ENCODE measurements at places on chromosomes 5 and 9. TPM values are rescaled to one million over a fixed set of nuclear protein-coding genes. Genes with fewer than 3 reads are reported as not detected.

DNA sequence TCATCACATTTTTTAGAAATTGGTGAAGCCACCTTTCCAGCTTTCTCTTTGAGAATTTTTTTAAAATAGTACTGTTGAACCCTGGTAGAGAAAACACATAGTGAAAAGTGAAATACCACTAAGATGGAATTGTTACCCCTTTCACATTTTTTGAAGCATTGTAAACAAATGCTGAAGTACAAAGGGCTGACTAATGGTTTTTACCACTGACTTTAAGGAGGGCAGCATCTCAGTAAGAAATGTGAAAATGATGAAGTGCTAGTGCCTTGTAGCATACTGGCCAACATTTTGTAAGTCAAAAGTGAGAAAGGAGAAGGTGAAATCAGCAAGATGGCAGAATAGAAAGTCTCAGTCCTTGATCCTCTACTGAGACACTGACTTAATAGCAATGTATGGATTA lies 320.6 kb downstream of the PJA2 start:
- no peaks in the 10 kb centered on the region for H3K4me1 ChIP-seq
- no peak for DNase-seq
- no peak overlapping the region for H3K27ac ChIP-seq
- no peak overlapping the region for H3K4me3 ChIP-seq

DNA sequence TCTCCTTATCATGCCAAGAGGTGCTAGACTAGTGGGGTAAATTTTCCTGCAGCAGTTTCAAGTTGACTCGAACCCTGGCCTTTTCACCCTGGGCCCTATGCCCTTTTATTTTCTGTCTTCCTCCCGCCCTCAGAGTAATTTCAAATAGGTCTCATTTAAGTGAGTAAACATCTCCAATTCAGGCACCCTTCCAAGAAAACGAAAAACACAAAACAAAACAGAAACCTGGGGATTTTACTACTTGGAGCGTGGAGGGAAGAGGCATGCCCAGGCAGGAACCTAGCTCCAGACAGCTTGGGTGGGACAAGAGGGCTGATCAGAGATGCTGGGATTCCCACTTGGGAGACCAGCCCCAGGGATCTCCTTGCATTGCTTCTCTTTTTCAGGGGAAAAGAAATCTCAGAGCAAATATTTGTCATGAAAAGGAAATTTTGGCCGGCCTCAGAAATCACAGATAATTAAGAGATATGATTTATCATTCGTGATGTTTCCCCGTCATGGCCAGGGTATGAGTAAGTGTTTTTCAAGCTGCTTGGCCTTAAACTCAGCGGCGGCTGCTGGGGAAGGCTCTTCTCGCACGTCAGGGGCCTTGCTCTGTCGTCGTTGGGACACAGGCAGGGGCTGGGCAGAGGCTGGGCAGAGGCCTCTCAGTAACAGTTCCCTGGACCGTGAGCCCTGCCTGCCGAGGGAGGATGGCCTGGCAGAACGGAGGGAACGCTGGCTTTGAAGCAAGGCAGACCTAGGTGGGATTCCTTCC lies 248.6 kb upstream of the KLF4 start:
- H3K27ac ChIP-seq: no peak overlapping the region
- H3K4me1 ChIP-seq: no peaks in the 10 kb centered on the region
- H3K27me3 ChIP-seq: peaks cover 33% of the 10 kb centered on the region

DNA sequence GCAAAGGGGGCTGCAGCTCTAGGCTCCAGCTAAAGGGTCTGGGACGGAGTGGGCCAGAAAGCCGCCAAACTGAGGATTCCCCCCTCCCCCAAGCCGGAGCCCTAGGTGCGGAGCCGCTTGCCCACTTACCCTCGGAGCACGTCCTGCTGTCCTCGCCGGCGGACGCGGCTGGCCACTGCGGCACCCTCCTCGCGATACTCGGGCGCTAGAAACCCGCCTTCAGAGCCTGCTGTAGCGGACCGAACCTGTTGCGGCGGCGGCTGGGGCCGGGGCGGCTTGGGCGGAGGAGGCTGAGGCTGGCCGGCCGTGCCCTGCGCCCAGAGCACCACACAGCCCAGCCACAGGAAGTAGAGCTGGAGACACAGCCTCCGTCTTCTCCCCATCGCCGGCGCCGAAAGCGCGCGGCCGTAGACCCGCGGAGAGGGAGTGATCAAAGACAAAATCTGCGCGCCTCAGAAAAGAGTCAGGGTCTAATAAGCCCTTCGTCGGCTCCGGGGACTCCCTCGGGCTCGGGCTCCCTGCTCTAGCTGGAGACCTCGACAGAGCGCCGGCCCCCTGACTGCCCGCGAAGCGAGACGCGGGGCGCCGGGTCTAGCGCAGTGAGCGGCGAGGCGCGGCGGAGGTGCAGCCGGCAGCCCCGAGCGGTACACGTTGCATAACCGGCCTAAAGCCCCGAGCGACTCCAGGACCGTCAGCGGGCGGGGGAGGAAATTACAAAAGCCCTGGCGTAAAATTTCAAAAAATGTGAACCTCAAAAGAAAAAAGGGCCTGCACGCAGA lies 635 bp downstream of the FBN2 start:
- DNase-seq: peak; percentile 85
- H3K4me1 ChIP-seq: no peaks in the 10 kb centered on the region
- H3K36me3 ChIP-seq: no peaks in the 10 kb centered on the region
- peak overlapping the region; percentile 70 for H3K4me3 ChIP-seq

- H3K36me3 ChIP-seq: no peaks in the 10 kb centered on the region
- no peaks in the 10 kb centered on the region for H3K4me1 ChIP-seq
- no peak overlapping the region for H3K4me3 ChIP-seq
- DNase-seq: no peak
- no peak overlapping the region for H3K27ac ChIP-seq
- no peaks in the 10 kb centered on the region for H3K27me3 ChIP-seq
These were observed 612.6 kb downstream of the EBF1 start for GRCh38 chr5:158487156-158487555.

DNA sequence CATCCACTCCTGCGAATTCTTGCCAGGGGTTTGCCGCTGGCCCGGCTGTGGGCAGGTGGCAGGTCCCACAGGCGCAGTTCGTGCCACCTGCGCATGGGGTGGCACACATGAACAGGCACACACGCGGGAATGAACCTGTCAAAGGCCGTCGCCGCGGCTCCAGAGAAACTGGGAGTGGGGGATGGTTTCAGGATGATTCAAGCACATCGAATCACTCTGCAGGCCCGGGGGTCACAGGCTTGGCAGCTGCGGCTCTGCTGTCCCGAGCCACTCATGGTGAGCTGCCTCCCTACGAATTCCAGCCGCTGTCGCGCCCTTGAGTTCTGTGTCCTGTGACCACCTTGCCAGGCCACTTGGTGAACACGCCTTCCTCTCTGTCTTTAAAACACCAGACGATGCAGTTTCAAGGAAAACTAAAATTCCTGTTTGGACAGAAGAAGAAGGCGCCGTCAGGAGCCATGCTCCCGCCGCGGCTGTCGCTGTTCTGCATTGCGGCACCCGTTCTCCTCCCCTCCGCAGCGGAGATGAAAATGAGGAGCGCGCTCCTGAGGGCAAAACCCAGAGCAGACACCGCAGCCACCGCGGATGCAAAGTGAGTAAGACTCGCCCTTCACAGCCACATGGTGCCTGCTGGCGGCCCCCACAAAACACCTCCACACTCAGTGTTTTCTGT lies 15.4 kb upstream of the EXOC3 start:
- H3K27ac ChIP-seq: no peak overlapping the region
- no peaks in the 10 kb centered on the region for H3K27me3 ChIP-seq
- H3K36me3 ChIP-seq: no peaks in the 10 kb centered on the region
- no peak overlapping the region for H3K4me3 ChIP-seq

GRCh38 chr5:132752581-132753125 lies 5.4 kb downstream of the CCNI2 start:
- H3K27me3 ChIP-seq: peaks cover 46% of the 10 kb centered on the region
- no peak overlapping the region for H3K27ac ChIP-seq
- no peaks in the 10 kb centered on the region for H3K4me1 ChIP-seq
- no peak overlapping the region for H3K4me3 ChIP-seq

DNA sequence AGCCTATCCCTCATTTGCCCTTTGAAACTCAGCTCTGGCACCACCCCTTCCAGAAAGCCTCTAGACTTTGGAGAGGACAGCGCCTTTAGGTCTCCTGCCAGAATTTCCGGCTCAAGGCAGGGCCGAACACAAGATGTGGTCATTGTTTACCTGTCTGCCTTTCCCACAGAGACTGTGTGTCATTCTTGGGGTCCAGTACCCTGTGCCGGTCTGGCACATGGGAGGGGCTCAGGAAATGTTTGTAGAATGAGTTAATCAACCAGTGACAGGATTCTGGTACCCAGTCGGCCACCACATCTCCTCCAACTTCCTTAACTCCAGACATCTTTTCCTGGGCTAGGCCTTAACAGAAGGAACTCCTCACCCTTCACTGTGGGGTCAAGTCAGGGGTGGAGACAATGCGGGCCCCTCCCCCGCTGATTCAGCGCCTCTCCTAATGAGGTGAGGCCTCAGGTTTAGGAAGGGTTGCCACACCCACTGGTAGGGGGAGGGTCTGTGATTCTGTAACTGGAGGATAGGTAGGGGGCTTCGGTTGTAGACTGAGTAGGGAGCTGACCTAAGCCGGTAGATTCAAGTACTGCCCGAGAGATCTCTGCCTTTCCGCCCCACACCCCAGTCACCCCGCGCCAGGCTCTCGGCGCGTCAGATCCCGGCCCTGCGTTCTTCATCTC lies 29.3 kb downstream of the PCDH1 start:
- no peaks in the 10 kb centered on the region for H3K27me3 ChIP-seq
- peak overlapping the region; percentile 85 for H3K4me3 ChIP-seq
- peaks cover 11% of the 10 kb centered on the region for H3K4me1 ChIP-seq
- DNase-seq: peak; percentile 96
- peak overlapping the region; percentile 79 for H3K27ac ChIP-seq
- H3K36me3 ChIP-seq: peaks cover 8% of the 10 kb centered on the region

- H3K4me1 ChIP-seq: peaks cover 6% of the 10 kb centered on the region
- H3K27me3 ChIP-seq: peaks cover 12% of the 10 kb centered on the region
- DNase-seq: peak; percentile 60
These were observed 71.9 kb downstream of the MFAP3 start for GRCh38 chr5:154110716-154111115.

DNA sequence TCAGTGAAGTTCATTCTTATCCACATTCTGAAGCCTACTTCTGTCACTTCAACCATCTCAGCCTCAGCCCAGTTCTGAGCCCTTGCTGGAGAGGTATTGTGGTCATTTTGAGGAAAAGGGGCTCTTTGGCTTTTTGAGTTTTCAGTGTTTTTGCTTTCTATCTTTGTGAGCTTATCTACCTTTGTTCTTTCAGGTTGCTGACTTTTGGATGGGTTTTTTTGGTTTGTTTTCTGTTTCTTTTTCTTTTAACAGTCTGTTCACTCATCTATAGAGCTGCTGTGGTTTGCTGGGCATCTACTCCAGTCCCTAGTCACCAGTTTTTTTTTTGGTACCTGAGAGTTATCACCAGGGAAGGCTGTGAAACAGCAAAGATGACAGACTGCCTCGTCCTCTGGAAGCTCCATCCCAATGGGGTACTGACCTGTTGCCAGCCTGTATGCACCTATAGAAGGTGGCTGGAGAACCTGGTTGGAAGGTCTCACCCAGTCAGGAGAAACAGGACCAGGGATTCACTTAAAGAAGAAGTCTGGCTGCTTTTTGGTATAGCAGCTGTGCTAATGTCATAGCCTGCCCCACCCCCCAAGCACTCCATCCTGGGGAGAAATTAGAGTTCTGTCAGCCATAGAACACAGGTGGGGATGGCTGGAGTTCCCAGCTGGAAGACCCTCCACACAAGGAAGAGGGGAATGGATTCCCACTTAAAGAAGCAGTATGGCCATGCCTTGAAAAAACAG lies 138.6 kb upstream of the TSLP start:
- DNase-seq: no peak
- no peak overlapping the region for H3K27ac ChIP-seq

DNA sequence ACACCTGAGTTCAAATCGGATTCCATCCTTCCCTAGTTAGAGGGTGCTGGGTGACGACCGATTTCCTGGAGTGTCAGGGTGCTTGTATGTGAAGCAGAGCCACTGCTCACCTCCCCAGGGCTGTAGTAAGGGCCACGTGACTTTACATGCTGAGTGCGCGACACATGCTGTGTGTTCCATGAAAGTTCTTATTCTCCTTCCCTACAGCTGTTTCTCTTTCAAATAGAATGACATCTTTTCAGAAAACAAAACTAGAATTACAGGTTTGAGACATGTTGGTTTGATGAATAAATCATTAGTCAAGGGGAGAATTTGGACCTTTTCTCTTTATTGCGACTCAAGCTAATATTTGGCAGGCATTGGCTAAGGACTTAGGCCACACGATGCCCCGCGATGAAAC lies 113.1 kb downstream of the JMY start:
- H3K27ac ChIP-seq: no peak overlapping the region
- H3K36me3 ChIP-seq: no peaks in the 10 kb centered on the region
- H3K27me3 ChIP-seq: no peaks in the 10 kb centered on the region

DNA sequence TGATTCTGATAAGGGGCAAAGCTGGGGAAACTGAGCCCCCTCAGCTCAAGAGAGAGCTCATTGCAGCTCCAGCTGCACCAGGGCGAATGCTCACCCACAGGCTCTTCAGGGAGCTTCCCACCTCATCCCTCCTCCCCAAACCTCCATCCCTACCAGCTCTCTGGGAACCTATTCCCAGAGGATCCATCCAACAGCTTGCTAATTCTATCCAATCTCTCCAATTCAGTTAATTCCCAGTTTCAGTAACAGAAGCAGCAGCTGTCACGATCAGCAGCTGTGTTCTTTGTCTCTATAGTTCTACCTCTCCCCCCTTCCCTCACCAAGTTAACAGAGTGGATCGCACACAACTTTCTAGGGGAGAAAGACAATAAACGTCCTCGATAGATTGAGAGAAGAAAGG lies 135.5 kb upstream of the EFNA5 start:
- H3K27ac ChIP-seq: peak overlapping the region; percentile 16
- no peaks in the 10 kb centered on the region for H3K36me3 ChIP-seq
- peaks cover 23% of the 10 kb centered on the region for H3K4me1 ChIP-seq
- no peak for DNase-seq

The GZMA gene
- total RNA-seq: 0.36 TPM

The SIMC1 gene
- 23.5 TPM for total RNA-seq

The TRPM6 gene
- 0.99 TPM for total RNA-seq

The NRARP gene
- 12.1 TPM for total RNA-seq

The KIF20A gene
- total RNA-seq: 58.0 TPM

The GLRA1 gene
- not detected for total RNA-seq

The RGP1 gene
- total RNA-seq: 24.6 TPM

The SLCO6A1 gene
- total RNA-seq: 3.1 TPM

The CA9 gene
- 1.8 TPM for total RNA-seq

The IFNK gene
- not detected for total RNA-seq
